ENCODE measurements at places on chromosomes 4 and X.

DNA sequence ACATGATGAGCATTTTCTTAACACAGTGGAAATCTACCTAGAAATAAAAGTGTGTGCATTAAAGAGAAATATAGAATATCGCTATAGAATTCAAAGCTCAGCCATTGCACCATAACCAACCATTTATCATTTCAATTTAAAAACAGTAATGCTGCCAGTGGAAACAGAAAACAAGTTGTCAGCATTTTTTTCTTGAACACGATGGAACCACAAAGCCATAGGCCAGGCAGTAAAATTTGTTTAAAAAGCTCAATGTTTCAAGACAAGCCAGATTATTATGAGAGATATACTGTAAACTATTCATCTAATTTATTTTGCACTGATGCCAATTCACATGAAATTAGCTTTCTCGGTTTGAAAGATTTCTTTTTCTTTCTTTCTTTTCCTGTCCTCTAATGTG, 46.7 kb upstream of the NRK start:
- no peak for DNase-seq

DNA sequence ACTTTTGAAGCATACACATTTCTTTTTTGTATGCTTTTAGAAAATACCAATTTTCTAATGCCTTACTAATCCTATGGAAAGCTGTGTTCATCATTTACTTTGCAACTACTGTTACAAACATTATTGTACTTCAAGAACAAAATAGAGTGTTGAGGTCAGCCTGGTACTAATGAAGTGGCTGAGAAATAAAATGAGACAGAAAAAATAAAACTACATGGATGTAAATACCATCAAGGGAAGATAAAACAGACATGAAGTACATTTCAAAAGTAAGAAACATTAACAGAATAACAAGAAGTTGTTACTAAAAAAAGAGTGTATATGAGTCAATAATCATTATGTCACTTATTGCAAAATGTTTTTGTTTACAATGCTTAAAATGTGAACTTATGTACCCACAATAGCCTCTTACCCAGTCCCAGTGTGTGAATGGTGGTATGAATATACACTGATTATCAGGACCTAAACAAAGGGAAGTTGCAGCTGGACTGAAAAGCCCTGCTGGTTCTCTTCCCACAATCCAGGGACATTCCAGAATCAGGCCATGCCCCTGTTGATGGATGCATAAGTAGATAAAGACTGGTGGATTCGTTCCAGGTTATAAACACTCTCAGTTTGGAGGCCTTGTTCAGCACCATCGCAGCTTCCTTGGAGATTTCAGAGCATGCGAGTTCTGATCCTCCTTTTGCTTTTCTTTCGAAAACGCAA, 2.4 kb upstream of the CSN3 start:
- no peak for DNase-seq

- no peak for DNase-seq
Observed at GRCh38 chrX:85922821-85923220, 124.5 kb downstream of the CHM start.

- DNase-seq, result no peak
Observed at GRCh38 chr4:177718514-177718913, 276.3 kb upstream of the AGA start.

- no peak for DNase-seq
Observed at GRCh38 chr4:106818764-106819163, 217.3 kb downstream of the DKK2 start.

DNA sequence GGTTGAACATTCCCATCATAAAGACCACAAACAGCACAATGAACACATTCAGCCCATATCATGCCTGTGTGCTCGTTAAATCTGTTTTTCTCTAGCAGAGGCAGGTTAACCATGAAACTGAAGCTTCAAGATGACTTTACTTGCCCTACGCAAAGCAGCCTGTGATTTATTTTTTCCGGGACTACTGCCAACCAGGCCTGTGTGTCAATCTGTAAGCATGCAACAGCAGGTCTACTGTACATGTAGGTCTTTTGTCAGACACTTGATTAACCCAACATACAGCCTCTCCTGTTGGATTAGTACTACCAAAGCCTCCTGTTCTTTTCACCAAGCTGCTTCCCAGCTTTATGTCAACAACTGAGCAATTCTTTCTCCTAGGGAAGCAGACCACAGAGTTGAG, 85.5 kb upstream of the ACSL1 start:
- DNase-seq, result no peak

GRCh38 chr4:137819964-137820383, 287.7 kb upstream of the PCDH18 start:
- no peak for DNase-seq

DNA sequence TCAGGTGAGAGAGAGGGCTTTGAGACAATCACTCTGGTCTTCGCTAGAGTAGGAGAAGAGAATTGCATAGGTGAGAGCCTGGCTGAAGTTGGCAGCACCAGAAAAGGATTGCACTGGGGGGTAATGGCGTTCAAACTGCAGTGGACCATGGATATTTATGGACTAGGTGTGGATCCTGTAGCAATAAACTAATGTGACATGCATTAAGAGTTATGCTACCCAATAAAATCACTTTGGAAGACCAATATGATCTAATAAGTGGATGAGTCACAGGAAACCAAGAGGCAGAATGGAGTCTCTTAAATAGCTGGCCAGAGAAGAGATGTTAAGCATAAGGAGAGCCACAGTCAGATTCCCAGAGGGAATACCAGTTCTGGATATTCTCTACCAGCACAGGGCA, 259.8 kb downstream of the FBXO8 start:
- DNase-seq, result no peak

GRCh38 chrX:32045149-32045548, 973.3 kb upstream of the FTHL17 start:
- DNase-seq, result no peak

- no peak for DNase-seq
Observed at GRCh38 chr4:177236886-177237285, 72.8 kb upstream of the NEIL3 start.

DNA sequence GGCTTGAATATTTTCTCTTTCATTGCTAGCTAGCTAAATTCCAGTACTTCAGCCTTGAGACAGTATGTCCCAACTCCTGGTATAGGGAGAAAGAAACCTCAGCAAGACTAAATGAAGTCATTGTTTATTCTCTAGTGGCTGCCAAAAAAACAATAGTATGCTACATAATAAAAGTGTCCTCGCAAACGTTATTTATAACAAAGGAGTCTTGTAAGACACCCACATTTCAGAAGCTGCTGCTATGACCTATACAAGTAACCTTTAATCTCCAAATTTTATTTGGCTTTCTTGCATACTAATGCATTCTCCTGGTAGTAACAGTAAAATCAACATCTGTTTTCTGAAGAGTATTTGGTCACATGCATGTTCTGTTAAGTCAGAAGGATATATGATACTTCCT, 28.8 kb downstream of the NEK1 start:
- no peak for DNase-seq

- no peak for DNase-seq
Observed at GRCh38 chr4:82421796-82422560, 8.3 kb downstream of the HNRNPDL start.

DNA sequence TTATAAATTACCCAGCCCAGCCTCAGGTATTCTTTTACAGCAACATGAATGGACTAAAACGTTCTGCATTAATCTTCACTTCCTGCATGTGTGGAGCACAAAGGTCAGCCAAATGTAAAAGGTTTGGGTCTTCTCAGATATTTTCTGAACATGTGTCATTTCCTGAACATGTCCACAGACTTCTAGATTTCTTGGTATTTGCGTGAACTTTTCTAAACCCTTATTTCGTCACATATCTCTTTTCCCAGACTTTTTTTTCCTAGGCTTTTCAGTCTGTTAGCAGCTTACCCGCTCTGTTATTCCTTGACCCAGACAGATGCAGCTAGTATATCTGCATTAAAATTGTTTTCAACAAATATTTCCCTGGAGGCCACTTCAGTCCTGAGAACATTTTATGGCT, 57.3 kb upstream of the USP51 start:
- DNase-seq, result no peak

DNA sequence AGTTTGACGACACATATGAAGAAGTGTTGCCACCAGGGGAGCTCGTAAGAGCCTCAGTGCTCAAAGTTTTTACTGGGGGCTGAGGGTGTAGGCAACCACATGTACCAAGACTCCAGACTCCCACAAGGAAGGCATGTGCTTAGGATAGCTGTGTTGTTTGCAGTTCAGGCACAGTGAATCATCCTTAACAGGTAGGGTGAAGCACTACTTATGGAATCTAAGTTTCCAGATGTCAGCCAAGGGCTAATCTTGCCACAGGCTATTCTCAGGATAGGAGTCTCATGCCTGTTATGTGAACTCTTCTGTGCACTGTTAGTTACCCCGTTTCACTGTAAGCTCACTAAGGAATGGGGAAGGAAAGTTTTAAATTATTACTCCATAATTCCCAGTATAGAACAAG, 202.6 kb downstream of the TMA16 start:
- no peak for DNase-seq

DNA sequence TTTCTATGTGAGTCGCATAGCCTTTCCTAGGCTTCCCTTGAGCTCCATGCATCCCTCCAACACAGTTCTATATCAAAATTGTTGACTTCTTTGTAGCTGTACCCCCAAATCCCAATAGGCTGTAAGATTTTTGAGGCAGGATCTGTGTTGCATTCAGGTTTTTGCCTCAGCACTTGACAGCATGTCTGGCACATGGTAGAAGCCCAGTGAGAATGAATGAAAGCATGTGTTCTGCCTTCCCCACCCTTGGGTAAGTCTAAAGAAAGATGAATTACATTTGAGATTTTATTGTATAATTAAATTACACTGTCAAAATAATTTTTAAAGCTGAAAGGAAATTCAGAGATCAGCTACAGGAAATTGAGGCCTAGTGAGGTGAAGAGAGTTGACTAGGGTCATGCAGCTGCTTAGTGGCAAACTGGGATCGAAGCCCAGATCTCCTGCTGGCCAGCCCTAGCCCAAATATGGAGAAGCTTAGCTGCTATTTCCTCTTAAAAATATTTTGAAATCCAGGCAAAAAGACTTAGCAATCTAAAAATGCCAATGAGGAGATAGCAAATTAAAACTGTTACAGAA, 122.5 kb downstream of the SPATA18 start:
- no peak for DNase-seq

- no peak for DNase-seq
Observed at GRCh38 chrX:47361538-47362511, 8.6 kb upstream of the ZNF157 start.

GRCh38 chr4:138775890-138776289, 239.7 kb upstream of the NOCT start:
- peak; percentile 22 for DNase-seq

Data from GF-D8 (cell line).